ENCODE measurements at places on chromosomes 2 and 18. TPM values are rescaled to one million over a fixed set of nuclear protein-coding genes. Genes with fewer than 3 reads are reported as not detected.

The POLE4 gene
- 59.2 TPM for total RNA-seq

The KIF1A gene
- total RNA-seq, result 1.9 TPM

The NCK2 gene
- 51.3 TPM for total RNA-seq

The ALLC gene
- total RNA-seq, result not detected

The PIKFYVE gene
- total RNA-seq, result 18.2 TPM

The SPP2 gene
- not detected for total RNA-seq

DNA sequence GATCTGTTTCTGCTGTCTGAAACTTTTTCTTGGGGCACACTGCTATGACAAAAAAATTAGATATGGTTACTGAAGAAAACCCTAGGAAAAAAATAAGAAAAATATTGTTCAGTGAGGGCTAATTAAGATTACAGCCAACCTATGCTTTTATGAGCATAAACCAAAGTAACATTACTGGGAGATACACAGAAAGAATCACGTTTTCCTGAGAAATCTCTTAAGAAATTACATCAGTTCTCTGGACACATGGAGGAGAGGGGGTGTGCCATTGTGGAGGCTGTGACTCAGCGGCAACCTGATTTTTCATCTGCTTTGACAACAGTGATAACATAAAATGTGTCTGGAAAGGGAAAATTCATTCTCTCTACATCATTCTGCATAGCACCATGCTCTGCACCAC lies 13.4 kb upstream of the NMI start:
- H3K27ac ChIP-seq, result no peak overlapping the region
- no peak for DNase-seq
- H3K27me3 ChIP-seq, result no peaks in the 10 kb centered on the region

- H3K36me3 ChIP-seq, result no peaks in the 10 kb centered on the region
- no peaks in the 10 kb centered on the region for H3K27me3 ChIP-seq
- DNase-seq, result no peak
- no peaks in the 10 kb centered on the region for H3K4me1 ChIP-seq
- H3K27ac ChIP-seq, result no peak overlapping the region
- no peak overlapping the region for H3K4me3 ChIP-seq
These were observed 97.2 kb downstream of the DTNA start for GRCh38 chr18:34807106-34807796.

GRCh38 chr2:34570266-34570872 lies 971.3 kb upstream of the FAM98A start:
- H3K27me3 ChIP-seq, result no peaks in the 10 kb centered on the region
- H3K36me3 ChIP-seq, result no peaks in the 10 kb centered on the region
- no peak overlapping the region for H3K4me3 ChIP-seq
- H3K27ac ChIP-seq, result no peak overlapping the region
- no peak for DNase-seq

DNA sequence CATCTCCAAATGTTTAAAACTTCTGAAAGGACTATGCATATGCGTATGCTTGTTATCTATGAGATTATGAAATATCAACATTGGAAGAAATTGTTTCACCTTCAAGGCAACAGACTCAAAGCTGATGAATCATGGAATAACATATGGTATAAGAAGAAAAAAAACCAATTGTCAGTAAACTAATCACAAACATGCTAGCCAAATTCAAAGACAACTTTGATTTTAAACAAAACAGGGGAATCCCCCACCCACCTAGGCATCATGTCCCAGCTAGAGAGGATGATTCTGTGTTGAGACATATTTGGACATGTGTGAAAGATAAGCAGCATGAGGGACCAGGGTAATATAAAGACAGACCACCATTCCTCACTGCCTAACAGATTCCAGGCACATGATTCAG lies 147.7 kb downstream of the WDPCP start:
- no peak for DNase-seq
- no peak overlapping the region for H3K4me3 ChIP-seq
- no peaks in the 10 kb centered on the region for H3K27me3 ChIP-seq
- H3K36me3 ChIP-seq, result no peaks in the 10 kb centered on the region
- no peak overlapping the region for H3K27ac ChIP-seq

DNA sequence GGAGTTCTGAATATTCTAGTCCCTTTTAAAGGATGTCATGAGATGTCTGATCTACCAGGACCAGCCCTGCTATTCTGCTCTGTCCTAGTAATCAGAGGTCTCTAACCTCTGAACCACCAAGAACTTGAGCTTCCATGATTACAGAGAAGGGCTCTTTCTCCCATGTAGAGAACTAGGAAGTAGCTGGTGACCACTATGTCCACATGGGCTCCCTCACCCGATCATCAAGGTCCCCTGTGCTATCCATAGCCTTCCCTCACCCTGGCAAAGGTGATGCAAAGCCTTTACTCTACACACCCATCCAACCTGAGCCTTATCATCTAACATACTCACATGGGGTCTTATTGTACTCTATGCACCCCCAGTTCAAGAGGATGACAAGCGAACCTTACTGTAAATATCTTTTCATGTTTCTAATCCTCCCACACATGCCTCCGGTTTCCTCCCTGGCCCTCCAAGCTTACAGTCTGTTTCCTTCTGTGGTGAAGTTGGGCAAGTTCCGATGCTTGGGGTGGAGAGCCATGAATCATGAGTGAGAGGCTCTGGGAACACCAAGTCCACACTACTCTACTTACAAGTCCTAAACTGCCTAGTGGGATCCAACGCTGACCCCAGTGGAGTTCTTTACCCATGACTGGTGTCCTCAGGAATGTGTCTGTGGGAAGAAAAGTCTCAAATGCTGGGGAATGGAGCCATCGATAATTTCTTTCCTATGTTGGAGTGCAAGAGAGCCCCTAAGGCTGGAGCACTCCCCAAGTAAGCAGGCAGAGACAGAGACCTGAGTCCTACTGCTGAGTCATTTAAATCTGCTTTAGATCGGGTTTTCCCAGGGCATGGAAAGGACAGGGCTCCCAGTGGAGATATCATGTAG lies 73.3 kb upstream of the KLF7 start:
- H3K27ac ChIP-seq, result no peak overlapping the region
- H3K36me3 ChIP-seq, result no peaks in the 10 kb centered on the region
- DNase-seq, result no peak
- H3K27me3 ChIP-seq, result no peaks in the 10 kb centered on the region
- no peaks in the 10 kb centered on the region for H3K4me1 ChIP-seq

GRCh38 chr2:170843656-170844055 lies 27.0 kb downstream of the GAD1 start:
- no peak overlapping the region for H3K27ac ChIP-seq
- H3K27me3 ChIP-seq, result no peaks in the 10 kb centered on the region
- H3K36me3 ChIP-seq, result no peaks in the 10 kb centered on the region

DNA sequence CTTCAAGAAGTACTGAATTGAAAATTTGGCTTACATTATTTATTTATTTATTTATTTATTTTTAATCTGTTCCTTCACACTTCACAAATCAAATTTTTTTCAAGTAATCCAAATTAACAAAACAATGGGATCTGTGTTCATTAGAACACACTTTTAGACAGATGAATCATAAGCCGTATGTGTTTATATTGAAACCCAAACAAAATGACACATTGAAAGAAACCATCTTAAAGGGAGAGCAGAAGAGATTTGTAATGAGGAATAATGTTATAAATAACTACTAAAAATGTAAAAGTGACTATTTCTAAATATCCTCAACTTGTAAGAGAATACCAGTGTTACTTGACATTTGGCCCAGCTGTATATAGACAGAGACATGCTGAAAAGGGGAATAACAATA lies 991.0 kb upstream of the CHAC2 start:
- H3K27me3 ChIP-seq, result no peaks in the 10 kb centered on the region
- H3K27ac ChIP-seq, result no peak overlapping the region
- H3K36me3 ChIP-seq, result no peaks in the 10 kb centered on the region
- no peak overlapping the region for H3K4me3 ChIP-seq
- DNase-seq, result no peak

- H3K4me3 ChIP-seq, result no peak overlapping the region
- H3K27me3 ChIP-seq, result no peaks in the 10 kb centered on the region
- no peak overlapping the region for H3K27ac ChIP-seq
- H3K4me1 ChIP-seq, result peaks cover 6% of the 10 kb centered on the region
- DNase-seq, result no peak
These were observed 11.6 kb downstream of the ADCY3 start for GRCh38 chr2:24908461-24908901.

DNA sequence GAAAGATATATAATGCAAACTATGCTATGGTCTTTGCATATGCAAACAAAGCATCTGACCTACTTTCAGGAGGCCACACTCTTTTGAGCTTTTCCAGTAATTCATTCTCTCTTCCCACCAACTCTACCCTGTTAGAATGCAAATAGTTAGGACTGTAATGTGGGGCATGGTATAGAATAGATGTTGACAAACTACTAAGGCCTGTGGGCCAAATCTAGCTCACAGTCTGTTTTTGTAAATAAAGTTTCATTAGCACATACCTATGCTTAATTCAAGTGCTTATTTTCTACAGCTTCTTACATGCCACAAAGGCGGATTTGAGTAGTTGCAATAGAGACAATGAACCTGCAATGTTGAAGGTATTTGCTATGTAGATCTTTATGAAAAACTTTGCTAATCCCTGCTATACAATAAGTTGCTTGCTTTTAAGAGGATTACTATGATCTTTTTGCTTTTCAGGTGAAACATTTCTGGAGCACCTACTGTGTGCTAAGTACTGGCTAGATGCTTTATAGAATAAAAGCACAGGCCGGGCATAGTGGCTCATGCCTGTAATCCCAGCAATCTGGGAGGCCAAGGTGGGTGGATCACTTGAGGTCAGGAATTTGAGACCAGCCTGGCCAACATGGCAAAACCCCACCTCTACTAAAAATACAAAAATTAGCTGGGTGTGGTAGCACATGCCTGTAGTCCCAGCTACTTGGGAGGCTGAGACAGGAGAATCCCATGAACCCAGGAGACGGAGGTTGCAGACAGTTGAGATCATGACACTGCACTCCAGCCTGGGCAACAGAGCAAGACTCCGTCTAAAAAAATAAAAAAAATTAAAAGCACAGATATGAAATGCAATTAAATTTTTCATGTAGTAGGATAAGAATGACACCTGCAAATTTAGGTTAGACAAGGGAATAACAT lies 267.8 kb downstream of the DPP10 start:
- H3K27me3 ChIP-seq, result no peaks in the 10 kb centered on the region
- H3K4me1 ChIP-seq, result no peaks in the 10 kb centered on the region
- DNase-seq, result no peak
- no peak overlapping the region for H3K4me3 ChIP-seq

DNA sequence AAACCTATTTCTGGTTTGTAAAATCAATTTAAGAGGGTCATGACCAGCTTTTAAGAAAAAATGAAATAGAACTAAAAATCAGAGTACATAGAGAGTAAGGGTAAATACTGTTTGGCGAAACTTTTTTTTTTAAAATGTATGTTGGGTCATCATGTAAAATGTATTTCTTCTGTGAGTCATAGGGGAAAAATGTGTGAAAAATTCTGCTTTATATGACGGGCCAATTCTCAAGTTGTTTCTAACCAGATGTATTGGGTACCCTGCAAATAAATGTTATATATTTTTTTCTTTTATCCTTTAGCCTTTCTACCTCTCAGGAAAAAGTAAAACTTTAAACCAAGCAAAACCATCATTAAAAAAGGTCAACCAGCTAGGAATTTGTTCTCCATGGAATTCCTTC lies 13.9 kb downstream of the AFTPH start:
- no peaks in the 10 kb centered on the region for H3K4me1 ChIP-seq
- no peak overlapping the region for H3K4me3 ChIP-seq
- H3K27ac ChIP-seq, result no peak overlapping the region
- no peak for DNase-seq
- H3K36me3 ChIP-seq, result no peaks in the 10 kb centered on the region
- H3K27me3 ChIP-seq, result no peaks in the 10 kb centered on the region

DNA sequence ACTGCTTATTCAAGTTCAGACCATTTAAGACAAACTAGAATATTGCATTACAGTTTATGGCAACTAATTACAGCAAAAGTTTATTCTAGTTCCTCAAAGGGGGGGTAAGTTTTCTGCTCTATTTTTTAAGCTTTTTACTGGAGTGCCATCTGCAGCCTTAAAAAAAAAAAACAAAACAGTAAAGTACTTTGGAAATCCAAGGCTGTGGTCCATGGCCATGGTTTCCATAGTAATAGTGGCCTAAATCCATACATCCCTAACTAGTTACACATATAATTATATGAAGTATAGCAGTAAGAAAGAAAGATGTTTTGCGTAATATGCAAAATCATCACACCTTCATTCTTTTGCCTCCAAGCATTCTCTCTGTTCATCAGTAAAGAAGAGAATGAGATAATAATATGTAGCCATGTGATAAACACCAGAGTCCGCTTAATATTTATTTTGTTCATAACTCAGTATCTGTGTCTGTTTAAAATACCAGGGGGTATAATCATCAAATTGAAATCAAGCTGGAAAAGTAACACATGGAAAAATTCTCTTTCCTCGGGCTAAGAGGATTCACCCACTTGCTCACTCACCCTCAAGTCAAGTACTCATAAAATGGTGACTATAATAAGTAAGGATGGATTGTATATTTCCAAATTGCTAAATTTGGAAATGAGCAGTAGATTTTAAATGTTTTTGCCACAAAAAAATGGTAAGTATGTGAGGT lies 301.1 kb upstream of the RND3 start:
- no peak overlapping the region for H3K27ac ChIP-seq
- no peak overlapping the region for H3K4me3 ChIP-seq
- no peak for DNase-seq
- H3K4me1 ChIP-seq, result no peaks in the 10 kb centered on the region
- H3K27me3 ChIP-seq, result no peaks in the 10 kb centered on the region
- no peaks in the 10 kb centered on the region for H3K36me3 ChIP-seq

GRCh38 chr18:63949068-63949737 lies at the start of gene HMSD:
HMSD (plus strand) TSS chr18:63949301; CDS start chr18:63953456, 4,155 bp downstream.
- no peak within 1 kb of the TSS for H3K27ac ChIP-seq
- H3K4me1 ChIP-seq, result no peaks in the 10 kb centered on the region
- H3K36me3 ChIP-seq, result no peaks in the 10 kb centered on the region
- DNase-seq, result peak; percentile 73
- no peaks in the 10 kb centered on the region for H3K27me3 ChIP-seq
- no peak within 1 kb of the TSS for H3K4me3 ChIP-seq

DNA sequence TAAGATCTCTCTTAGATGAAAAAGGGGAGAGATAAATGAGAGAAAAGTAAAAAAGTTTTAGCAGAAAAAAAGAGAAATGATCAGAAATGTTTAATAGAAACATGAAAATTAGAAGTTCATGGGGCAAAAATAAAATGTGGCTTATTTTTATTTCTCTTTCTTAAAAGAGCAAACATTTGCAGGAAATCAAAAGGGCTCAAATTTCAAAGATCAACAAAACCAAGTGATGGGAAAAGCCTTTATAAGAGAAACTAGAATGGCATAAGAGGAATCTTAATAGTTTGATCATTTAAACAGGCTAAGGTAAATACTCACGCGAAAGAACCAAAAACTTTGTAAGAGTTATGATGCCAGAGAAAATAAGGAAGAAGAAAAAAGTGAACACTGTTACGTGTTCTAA lies 23.3 kb upstream of the DAW1 start:
- DNase-seq, result no peak
- no peaks in the 10 kb centered on the region for H3K27me3 ChIP-seq
- H3K4me1 ChIP-seq, result no peaks in the 10 kb centered on the region
- H3K36me3 ChIP-seq, result no peaks in the 10 kb centered on the region
- H3K27ac ChIP-seq, result peak overlapping the region; percentile 20

GRCh38 chr2:236240228-236240990 lies 23.8 kb downstream of the ASB18 start:
- H3K4me3 ChIP-seq, result no peak overlapping the region
- peaks cover 17% of the 10 kb centered on the region for H3K27me3 ChIP-seq
- no peak overlapping the region for H3K27ac ChIP-seq
- DNase-seq, result no peak
- no peaks in the 10 kb centered on the region for H3K4me1 ChIP-seq
- H3K36me3 ChIP-seq, result no peaks in the 10 kb centered on the region

GRCh38 chr2:236665101-236665500 lies 95.5 kb downstream of the ACKR3 start:
- H3K27ac ChIP-seq, result no peak overlapping the region
- H3K4me3 ChIP-seq, result no peak overlapping the region
- no peak for DNase-seq
- no peaks in the 10 kb centered on the region for H3K27me3 ChIP-seq
- H3K4me1 ChIP-seq, result no peaks in the 10 kb centered on the region

Measured in colonic mucosa (tissue), 4 donors.